GM12892 (cell line): ENCODE measurements at places on chromosomes 3 and 15.

DNA sequence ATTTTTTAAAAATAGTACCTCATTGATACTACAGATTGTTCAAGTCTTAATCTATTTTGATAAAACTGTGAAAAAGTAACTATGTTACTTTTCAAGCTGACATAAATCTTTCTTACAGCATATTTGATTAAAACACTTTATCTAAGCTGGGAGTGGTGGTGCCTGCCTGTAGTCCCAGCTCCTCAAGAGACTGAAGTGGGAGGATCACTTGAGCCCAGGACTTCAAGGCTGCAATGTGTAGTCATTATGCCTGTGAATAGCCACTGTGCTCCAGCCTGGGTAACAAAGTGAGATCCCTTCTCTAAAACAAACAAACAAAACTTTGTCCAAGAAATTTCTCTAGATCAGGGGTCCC, 59.6 kb upstream of the NEDD4 start:
- no peak for DNase-seq

GRCh38 chr15:86411916-86412315, 332.2 kb downstream of the AGBL1 start:
- DNase-seq: no peak

GRCh38 chr15:66603301-66604179, 37.7 kb upstream of the LCTL start:
- DNase-seq: peak; percentile 53

GRCh38 chr15:83844742-83845141, 190.8 kb downstream of the ADAMTSL3 start:
- no peak for DNase-seq

DNA sequence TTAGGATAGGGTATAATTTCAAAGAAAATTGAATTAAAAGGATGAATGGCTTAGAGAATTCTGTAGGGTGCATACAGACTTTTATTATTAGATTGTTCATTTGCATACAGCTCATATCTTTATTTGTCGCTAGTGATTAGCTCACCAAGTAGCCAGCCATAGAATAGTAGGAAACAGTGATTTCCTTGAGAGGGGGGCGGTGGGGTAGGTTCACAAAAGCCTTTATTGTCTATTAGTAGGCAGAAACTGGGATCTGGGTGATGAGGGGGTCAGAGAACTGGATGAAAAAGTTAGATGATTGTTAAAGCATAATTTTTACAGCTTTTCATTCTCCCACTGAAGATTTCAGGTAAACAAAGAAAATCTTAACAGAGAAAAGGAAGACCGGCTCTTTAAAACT, 77.6 kb upstream of the RAP2B start:
- no peak for DNase-seq

- DNase-seq: no peak
These were observed 222.6 kb downstream of the BBX start for GRCh38 chr3:107745354-107745753.

DNA sequence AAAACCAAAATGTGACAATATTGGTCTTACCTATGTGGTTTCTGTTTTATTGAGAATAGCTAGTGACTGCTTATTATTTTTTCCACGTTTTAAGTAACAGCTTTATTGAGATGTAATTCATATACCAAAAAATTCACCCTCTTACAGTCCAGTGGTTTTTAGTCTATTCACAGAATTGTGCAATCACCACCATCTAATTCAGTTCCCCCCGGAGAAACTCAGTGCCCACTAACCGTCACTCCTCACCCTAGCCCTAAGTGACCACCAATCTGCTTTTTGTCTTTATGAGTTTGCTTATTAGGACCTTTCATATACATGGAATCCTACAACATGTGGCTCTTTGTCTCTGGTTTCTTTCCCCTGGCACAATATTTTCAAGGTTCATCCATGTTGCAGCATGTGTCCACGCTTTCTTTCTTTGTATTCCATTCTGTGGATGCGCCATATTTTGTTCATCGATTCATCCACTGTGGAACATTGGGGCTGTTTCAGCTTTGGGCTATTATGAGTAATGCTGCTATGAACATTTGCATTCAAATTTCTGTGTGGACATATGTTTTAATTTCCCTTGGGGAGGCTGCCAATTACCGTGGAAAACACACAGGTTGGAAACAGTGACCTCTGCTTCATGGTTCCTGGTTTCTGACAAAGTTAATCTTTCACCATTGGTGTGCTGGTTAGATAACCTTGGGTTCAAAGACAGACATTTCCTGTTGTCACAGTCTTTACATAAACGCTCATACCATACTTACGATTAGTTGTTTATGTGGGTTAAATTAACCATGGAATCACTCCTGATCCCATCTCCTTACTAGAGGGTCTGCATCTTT, 3.2 kb upstream of the BCL2L10 start:
- DNase-seq: no peak

DNA sequence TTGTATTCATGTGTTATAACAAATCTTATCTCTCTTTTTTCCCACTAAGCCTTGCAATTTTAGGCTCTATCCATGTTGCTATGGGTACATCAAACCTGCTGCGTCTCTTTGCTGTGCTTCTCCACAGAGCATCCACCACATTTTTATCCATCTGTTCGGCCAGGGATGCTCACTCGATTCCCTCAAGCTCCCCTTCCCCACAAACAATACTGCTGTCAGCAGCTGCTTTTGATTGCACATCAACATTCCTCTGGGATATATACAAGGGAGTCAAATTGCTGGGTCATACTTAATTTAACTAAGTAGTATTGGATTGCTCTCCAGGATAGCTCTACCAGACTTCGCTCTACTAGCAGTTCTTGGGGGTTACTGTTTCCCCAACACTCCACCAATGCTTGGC, 36.8 kb downstream of the TMEM108 start:
- DNase-seq: no peak

DNA sequence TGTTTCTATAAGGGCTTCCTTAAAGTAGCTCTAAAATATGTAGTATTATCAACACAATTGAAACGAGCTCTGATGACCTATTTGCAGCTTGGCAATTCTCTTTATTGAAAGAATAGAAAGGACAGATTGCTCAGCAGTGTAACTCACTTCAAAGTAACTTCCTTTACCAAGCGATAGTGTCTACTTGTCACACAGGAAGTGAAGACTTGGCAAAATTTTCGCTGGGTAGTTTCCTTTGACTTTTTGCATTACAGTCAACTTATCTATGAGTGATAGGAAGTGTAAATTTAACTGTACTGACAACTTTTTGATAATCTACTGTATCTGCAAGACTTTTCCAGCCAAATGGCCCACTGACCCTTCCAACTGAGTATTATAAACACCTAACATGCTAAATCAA, 22.8 kb downstream of the SLC9A9 start:
- no peak for DNase-seq

GRCh38 chr15:44775953-44776352, 39.6 kb downstream of the TRIM69 start:
- no peak for DNase-seq

- DNase-seq: no peak
These were observed 5.7 kb downstream of the XIRP1 start for GRCh38 chr3:39186692-39187151.

DNA sequence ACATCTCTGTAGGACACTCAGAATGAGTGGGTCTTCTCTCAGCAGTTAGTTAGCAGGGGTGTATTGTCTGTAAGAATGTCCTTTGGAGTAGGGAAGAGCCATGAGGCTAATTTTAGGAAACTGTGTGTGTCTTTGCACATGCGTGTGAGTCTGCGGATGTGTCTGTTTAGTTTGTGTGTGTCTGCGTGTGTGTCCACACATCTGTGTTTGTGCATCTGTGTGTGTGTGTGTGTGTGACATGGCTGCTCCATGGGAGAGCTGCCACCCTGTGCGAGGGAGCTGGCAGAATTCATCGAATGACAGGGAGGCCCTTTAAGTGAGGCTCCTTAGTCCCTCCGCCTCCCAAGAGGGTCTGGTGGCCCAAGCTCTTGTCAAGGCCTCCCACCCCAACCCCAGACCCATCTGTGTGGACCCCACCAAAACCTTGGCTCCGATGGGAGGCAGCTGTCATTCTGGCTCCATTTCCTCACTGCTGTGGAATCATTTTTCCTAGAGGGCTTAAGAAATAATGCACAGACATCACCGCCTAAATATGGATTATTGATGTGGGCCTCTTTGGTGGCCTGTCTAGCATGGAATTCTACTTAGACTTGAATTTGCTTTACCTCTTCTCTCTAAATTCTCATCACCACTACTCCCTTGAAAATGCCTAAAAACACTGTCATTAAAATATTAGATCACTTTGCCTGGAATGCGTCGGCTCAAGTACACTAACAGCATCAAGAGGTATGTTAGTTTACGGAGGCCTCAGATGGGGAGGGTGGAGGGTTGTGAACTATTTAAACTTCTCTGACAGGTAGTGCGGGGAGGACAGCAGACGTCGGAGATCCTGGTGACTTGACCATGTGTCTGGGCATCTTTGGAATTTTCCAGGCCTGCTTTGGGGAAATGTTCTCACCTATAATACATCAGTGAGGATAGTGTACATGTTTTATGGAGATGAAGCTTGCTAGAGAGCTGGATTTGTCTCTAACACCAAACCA, 9.4 kb downstream of the ESYT3 start:
- no peak for DNase-seq

DNA sequence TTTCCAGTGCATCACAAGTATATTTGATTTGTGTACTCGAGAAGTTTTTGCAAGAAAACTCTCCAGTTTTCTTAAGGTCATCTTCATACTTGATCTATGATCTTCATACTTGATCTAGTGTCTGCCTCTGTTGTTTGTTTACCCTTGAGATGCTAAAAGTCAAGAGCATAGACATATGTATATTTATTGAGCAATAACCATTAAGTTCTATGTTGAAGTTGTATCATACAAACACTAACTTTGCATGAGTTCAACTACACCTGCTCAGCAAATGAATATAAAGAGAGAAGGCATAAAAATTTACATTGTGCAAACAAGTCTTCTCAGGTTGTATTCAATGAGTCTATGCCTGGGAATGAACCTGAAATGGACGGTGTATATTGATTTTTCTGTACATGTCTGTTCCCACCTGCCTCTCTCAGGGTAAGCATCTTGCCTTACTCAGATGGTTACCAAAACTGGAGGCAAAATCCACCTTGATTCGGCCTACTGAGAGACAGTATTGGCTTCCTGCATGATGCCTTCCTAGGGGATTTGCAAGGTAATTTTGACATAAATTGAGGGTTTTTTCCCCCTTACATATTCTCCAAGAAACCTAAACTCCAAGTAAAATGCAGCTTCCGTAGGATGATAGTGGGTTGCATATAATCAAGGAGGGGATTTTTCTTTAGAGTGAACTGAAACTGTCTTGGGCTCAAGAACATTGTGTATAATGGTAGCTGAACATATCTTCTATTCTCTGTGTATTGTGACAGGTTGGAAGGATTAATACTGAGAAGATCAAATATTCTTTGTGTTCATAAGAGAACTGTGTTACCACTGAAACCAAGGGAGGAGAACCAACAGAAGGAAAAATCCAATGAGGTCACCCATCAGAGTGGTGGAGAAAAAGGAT, 110.4 kb downstream of the FILIP1L start:
- DNase-seq: no peak

- DNase-seq: no peak
These were observed 7.7 kb downstream of the ITPKA start for GRCh38 chr15:41501191-41501917.

DNA sequence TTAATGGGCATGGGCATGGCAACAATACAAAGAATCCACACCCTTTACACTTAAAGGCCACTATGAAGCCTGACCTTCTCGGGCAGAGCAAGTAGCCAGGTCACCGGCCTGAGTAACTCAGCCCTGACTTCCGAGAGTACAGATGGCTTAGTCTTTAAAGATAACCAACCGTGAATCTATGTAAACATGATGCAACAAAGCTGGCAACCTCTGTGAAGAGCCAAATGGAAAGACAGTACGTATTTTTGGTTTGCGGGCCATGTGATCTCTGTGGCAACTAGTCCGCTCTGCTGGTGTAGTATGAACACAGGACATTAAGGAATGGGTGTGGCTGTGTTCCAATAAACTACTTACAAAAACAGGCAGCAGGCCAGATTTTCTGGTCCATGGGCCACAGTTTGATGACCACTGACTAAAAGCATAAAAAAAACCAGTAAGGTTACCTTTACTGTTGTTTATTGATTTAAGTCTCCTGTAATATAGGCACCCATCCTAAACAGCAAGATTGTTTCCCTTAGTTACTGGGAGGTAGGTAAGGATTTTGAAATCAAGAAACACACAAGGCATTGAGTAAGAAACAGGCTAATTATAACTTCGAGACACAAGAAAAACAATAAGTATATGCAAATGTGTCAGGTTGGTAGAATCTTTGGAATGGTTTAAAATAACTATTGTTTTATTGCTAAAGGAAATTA, 14.5 kb downstream of the RIOX2 start:
- no peak for DNase-seq

DNA sequence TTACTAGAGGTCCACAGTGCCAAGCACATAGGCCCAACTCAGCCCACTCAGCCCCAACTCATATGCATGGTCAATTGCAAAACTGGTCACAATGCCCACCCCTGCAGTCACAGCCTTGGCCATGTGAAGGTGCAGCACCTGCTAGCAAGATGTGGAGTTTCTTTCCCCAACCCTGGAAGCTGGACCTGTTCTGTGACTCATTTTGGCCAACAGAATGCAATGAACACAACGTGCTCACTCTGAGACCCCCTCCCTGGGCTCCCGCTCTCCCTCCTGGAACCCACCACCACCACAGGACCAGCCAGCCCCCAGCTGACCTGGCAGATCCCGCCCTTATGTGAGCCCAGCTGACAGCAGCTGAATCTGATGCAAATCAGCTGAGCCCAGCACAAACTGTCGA, 34.4 kb downstream of the ALDH1L1 start:
- DNase-seq: no peak

DNA sequence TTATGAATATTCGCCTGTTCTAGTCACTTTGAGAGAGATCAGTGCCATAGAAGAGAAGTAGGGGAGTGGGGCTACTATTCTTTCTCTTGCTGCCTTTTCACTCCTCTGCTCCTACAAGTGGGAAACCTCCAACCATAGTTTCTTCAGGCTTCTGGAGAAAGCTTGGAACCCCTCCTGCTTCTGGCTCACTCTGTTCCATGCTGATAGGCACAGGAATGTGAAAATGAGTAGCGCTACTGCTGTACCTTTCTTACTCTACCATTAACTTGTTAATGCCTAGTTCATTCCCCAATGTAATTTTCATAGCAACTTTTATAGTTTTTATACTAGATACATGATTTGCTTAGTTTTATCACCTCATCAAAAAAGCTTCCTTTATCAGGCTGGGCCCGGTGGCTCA, 26.7 kb upstream of the JMJD7 start:
- DNase-seq: no peak

DNA sequence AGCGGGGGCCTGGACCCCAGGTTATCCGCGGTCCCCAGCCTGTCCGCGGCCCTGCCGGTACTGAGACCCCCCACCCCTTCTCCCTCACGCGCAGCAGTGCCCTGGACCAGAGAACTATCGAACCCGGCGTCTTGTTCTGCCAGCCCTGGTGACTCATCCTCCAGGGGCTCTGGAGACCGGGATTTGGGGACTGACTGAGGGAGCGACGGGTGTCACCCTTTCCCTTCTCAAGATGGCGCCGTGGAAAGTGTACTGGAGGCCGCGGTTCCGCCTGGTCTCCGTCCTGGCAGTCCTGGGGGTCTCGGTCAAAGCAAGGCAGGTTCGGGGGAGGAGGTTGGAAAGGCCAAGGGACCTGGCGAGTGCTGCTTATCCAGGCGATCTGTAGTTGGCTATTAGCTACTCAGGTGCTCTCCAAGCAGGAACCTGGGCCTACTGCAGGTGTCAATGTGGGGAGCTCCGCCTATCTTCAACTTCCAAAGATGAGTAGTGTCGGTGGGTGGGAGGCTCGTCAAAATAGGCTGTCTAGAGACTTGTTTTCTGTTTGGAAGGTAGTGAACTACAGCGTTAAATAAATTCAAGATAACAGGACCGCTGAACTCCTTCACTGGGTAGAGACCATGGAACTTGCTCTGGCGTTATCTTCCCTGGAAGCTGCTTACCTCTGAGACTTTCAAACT, 790 bp downstream of the RAB5A start:
- peak; percentile 16 for DNase-seq
